NCI-H2227 treated with DMSO at 0.1 percent for 48 hours (cell line): ENCODE measurements at places on chromosomes 7 and 10.

- no peak for DNase-seq
These were observed 4.5 kb downstream of the GHRHR start for GRCh38 chr7:30968294-30968693.

DNA sequence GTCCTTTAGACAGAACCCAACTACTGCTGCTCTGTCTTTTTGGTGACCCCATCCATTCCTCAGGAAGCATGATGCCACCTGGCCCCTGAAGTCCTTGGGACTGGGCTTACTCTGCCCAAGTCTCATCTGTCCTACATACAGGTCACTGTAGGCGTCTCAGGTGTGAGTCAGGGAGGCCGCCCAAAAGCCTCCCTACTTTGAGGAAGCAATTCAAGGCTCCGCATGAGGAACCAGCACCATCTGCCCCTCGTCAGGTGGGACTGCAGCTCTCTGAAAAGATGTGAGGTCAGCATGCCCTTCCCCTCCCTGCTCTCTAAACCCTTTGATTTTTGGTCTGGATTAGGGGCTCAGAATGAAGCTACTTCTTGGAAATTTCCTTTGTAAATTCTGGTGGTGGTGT lies 354.8 kb downstream of the CXCL12 start:
- DNase-seq, result no peak

DNA sequence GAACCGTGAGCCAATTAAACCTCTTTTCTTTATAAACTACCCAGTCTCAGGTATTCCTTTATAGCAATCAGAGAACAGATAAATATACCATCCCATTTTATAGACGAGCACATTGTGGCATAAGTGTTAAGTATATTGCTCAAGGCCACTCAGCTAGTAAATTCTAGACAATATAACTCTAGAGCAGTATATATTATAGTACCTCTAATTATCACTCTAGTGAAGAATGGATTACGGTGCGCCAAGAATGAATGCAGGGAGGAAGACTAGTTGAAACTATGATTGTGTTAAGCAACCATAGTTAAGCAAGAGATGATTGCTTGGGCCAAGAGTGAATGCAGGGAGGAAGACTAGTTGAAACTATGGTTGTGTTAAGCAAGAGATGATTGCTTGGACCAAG lies 60.9 kb downstream of the BRAF start:
- no peak for DNase-seq

- no peak for DNase-seq
These were observed 131.8 kb downstream of the ANK3 start for GRCh38 chr10:60257767-60258428.

GRCh38 chr7:27315066-27315465 lies 72.5 kb downstream of the EVX1 start:
- no peak for DNase-seq
